Effector CD4-positive, alpha-beta T cell (primary cell): ENCODE measurements at places on chromosomes 3 and 15.

- no peak for DNase-seq
Measured at GRCh38 chr15:29890336-29891095, 68.2 kb upstream of the TJP1 start.

GRCh38 chr3:108241721-108242120 lies 19.5 kb upstream of the IFT57 start:
- no peak for DNase-seq

DNA sequence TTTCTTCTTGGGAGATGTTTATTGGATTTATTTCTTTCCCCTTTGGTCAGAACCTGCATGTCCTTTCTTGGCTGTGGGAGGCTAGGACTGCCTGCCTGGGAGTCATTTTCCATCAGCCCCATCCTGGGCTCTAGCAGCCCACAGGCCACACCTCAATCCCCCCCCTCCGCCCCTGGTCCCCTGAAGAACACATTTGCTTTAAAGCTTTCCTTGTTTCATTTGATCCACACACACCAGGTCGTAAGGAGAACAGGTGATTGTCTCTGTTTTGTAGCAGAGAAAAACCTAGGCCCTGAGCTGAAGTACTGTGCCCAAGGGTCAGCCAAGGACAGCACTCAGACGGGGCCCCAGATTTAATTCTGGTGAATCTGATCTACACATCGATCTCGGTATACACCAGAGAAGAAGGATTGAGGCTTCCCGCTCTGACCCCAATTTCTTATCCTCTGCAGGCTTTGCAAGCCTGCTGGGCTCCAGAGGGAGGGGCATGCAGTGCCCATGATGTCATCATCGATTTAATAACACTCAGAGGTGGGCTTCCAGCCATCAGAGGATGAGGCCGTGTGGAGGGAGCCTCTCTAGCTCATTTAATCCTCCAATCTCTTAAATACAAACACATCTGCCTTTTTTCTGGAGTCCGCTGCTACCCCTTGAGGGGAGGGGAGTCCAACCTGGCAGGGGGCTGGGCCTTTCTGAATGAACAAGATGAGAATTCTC lies 1.7 kb upstream of the CLN6 start:
- no peak for DNase-seq

DNA sequence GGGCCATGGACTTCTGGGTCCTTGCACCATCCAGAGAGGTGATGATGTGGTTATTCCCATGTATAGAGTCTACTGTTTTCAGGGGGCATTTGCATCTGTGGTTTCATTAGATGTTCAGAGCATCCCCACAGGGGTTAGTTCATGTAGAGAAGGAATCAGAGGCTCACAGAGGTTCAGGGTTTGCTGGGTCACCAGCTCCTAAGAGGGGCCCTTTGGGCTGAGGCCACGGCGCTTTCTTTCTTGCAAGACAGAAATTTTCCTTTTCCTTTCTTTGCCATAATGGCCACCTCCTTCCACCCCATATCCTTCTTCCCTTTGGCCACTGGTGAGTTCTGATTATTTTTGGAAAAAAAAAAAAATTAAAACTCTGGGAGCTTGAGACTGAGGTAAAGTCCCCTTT lies 62.3 kb downstream of the APBA2 start:
- DNase-seq: no peak

DNA sequence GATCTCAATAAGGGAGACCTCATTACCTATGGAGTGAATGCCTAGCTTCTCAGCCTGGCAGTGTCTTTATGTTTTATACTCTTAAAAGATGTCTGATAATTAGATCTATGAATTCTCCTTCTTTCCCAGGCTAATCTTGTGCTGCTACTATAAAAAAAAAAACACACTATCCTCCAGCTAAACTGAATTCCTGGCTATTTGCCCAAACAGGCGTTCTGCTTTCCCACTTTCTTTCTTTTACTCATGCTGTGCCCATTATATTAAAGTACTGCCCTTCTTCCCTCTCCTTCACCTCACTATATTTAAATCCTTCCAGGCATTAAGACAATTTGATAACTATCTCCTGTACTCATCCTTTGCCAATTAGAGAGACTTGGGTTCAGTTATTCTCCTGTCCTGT lies 1134.9 kb downstream of the ROBO2 start:
- no peak for DNase-seq

DNA sequence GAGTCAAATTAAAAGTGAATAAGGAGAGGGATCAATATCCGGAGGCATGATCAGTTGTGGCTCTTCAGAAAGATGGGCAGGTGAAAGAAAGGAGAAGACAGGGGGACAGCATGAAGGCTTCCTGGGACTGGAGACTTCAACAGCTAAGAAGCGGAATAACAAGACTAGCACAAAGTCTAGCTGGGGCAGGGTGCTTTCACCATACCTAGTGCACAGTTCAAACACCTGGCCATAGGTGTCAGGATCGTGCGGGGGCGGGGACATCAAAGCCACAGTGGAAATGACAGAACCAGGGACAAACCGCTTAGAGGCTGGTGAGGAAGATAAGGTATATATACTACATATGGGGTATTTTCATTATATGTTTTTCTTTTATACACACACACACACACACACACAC lies 66.2 kb upstream of the FOXP1 start:
- no peak for DNase-seq

DNA sequence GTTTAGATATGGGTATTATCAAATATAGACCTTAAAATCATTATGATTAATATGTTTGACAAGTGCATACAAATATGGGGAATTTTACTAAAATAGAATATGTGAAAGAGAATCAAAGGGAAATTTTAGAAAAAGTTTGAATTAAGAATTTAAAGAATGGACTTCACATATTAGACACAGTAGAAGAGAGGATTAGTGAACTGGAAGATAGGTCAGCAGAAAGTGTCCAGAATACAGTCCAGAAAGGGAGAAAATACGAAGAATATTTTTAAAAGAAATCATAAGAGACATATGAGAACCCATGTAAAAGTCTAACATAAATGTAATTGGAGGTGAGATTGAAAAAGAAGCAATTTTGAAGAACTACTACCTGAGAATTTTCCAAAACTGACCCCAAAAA lies 139.9 kb downstream of the DTWD1 start:
- no peak for DNase-seq

- DNase-seq: no peak
Measured at GRCh38 chr15:66294932-66295235, 1.5 kb downstream of the DIS3L start.

DNA sequence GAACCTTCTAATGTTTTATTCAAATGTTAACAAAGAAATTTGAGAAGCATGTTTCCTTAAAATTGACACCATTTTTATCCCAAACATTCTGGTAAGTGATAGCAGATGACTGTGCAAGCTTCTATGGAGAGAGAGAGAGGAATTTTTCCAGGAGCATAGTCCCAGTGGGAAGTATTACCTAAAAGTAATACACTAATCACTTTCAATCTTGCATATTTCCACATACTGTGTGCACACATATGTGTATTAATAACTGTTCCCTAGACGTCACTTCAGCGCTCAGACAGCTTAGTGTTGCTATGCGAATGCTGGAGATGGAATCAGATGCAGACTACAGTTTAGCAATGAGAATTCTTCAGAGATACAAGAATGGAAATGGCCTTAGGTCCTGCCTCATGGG lies 424.3 kb upstream of the TPRG1 start:
- no peak for DNase-seq

DNA sequence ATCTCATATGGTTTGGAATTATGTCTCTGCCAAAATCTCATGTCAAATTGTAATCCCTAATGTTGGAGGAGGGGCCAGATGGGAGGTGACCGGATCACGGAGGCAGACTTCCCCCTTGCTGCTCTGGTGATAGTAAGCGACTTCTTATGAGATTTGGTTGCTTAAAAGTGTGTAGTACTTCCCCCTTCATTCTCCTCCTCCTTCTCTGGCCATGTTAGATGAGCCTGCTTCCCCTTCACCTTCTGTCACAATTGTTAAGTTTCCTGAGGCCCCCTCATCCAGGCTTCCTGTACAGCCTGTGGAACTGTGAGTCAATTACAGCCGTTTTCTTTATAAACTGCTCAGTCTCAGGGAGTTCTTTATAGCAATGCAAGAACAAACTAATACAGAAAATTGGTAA lies 51.1 kb downstream of the NEDD4 start:
- DNase-seq: no peak

DNA sequence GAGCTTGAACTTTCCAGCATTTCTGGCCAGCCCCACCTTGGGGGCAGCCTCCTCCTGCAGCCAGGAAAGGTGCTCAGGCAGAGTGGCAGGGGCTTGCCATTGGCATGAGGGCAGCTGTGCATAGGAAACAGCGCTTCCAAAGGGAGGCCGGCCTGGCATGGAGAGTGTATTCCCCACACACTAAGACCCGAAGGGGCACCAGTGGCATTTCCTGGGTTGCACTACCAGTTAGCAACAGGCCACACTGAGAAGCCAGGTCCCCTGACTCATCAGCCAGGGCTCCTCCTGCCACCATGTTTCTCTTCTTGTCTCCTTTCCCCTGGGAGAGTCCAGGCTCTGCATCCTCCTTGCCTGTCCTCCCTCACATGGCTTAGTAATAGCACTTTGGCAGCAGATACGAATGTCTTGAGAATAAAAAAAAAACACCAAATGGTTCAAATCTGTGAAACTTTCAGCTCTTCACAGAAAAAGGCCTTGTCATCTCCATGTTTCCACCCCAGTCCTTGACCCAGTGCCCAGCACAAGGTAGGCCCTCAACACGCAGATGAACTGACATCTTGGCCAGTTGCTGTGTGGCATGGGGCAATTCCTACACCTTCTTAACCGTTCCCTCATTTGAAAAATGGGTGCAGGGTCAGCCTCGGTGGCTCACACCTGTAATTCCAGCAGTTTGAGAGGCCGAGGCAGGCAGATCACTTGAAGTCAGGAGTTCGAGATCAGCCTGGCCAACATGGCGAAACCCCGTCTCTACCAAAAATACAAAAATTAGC lies 180.4 kb downstream of the SMAD6 start:
- no peak for DNase-seq

- DNase-seq: no peak
Measured at GRCh38 chr3:178392511-178392926, 143.7 kb upstream of the KCNMB2 start.

DNA sequence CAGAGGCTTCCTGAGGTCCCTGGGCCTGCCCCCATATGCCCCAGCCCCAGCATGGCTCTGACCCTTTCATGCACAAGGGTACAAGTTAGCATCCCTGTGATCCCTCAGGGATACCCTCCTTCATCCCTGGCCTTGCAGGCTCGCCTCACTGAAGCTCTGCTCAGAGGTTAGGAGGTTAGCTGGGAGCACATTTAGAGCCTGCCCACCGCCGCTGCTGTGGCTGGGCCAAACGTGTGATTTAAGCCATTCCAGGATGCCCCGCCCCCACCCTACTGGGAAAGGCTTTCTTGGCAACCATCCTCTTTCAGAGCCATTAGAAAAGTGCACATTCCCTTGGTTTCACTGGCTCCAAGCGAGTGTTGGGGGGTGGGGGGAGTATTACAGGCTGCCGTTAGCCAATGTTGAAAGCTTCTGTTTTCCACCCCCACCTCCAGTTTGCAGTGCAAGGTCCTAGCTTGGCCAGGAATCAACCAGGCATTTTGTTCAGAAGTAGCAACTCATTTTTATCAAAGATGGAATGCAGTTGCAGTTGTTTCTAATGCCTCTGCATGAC lies 6.3 kb upstream of the HES1 start:
- no peak for DNase-seq

DNA sequence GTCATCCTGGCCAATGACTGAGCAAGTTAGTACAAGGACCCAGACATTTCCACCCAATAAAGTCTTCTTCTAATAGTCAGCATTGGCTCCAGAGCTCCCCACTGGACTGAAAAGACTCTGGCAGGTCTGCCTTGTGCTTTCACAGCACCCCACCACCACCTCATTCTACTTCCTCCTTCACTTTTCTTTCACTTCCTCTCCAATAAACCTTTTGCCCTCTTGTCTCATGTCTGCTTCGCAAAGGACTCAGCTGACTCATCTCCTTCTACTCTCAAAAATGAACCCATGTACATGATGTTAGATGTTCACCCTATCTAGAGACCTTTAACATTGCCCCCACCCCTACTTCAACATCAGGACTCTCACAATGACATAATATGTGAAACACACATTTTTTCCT lies 181.0 kb upstream of the PPP2R3A start:
- no peak for DNase-seq

- no peak for DNase-seq
Measured at GRCh38 chr3:51269466-51269865, 115.6 kb upstream of the MANF start.

- no peak for DNase-seq
Measured at GRCh38 chr3:42696356-42697288, 6.0 kb downstream of the HHATL start.

- no peak for DNase-seq
Measured at GRCh38 chr15:91911844-91912243, 58.3 kb downstream of the SLCO3A1 start.

GRCh38 chr3:198080521-198081384 lies 120.7 kb downstream of the LMLN start:
- DNase-seq: peak; percentile 56

GRCh38 chr15:68526784-68527183 lies 52.0 kb upstream of the CORO2B start:
- DNase-seq: no peak

DNA sequence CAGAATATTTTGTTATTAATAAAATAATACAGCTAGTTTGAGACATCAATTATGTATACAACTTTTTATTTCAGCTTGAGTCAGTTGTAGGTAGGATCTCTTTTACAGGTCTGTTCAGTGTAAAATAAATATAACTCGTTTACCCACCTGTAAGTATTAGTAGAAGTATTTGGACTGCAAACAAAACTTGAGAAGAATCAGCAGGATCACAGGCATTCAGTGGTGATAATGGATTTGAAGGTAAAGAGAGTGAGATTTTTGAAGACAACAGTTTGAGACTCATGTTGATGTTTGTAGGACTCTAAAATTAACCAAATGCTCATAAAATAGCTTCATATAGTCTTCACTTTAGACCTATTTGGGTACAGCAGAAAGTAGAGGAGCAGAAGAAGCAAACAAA lies 35.5 kb upstream of the CCNB2 start:
- no peak for DNase-seq

DNA sequence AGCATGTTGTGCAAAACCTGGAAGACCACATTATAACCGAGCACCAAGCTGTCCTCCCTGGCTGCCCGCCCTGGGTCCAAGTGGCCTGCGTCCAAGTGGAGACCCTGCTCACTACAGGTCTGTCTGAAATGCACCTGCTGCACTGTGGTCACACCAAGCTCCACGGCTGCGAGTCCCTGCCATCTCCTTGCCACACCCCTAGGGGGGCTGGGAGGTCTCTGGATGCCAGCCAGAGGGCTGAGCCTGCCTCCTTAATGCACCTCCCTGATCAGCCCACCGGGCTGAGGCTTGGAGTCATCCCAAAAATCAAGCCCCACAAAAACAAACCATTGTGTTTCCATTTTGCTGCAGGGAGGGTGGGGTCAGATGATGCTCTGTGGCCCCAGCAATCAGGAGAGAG lies 187.1 kb downstream of the MEGF11 start:
- DNase-seq: no peak

DNA sequence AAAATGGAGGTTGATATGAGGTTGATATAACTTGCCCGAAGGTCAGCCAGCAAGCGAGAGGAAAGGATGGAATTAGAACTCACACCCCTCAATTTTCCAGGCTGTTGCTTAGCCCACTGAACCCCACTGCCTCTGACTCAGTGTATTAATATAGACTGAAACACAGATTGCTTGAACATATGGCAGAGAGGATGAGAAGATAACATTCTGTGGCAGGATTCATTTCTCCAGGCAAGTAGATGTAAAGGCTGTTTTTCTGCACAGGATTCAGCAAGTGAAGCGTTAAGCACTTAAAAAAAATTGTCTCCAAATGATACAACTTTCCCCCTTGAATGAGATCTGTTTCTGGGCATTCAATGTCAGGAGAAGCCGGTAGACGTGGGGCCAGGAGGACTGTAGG lies 335.2 kb downstream of the GAP43 start:
- no peak for DNase-seq

- DNase-seq: no peak
Measured at GRCh38 chr3:157059661-157060060, 100.3 kb downstream of the CCNL1 start.

GRCh38 chr15:92048739-92049138 lies 195.2 kb downstream of the SLCO3A1 start:
- DNase-seq: no peak
